ENCODE measurements at places on chromosomes 3 and 15. TPM values are rescaled to one million over a fixed set of nuclear protein-coding genes. Genes with fewer than 3 reads are reported as not detected.

The MYH15 gene
- 0.30 TPM for total RNA-seq

The HRH1 gene
- total RNA-seq: 10.2 TPM

The UBXN7 gene
- total RNA-seq: 8.9 TPM

The ZDHHC19 gene
- total RNA-seq: 0.15 TPM

The LAMB2 gene
- total RNA-seq: 88.8 TPM

The HYAL1 gene
- total RNA-seq: 0.50 TPM

The LARP6 gene
- 66.0 TPM for total RNA-seq

The SPATA12 gene
- total RNA-seq: 0.46 TPM

The GOLGA8R gene
- 0.15 TPM for total RNA-seq

The ANKRD34C gene
- total RNA-seq: not detected

The SEMA5B gene
- total RNA-seq: 0.43 TPM

The RNU5B-1 gene
- not detected for total RNA-seq

The PAQR9 gene
- total RNA-seq: 3.7 TPM

The GP9 gene
- not detected for total RNA-seq

The HTR3E gene
- total RNA-seq: not detected

The EFCC1 gene
- total RNA-seq: not detected

The OIP5 gene
- 16.8 TPM for total RNA-seq

The CPLX3 gene
- not detected for total RNA-seq

The NR2E3 gene
- 0.15 TPM for total RNA-seq

The KBTBD12 gene
- not detected for total RNA-seq

The LYZL4 gene
- total RNA-seq: not detected

The RAB8B gene
- total RNA-seq: 15.4 TPM

The DLL4 gene
- total RNA-seq: 0.35 TPM

The MAPK6 gene
- 56.6 TPM for total RNA-seq

The VGLL3 gene
- 8.8 TPM for total RNA-seq
